ENCODE measurements at places on chromosomes 1 and 21.

- no peak for DNase-seq
These were observed 13.5 kb downstream of the TRABD2B start for GRCh38 chr1:47983691-47984090.

DNA sequence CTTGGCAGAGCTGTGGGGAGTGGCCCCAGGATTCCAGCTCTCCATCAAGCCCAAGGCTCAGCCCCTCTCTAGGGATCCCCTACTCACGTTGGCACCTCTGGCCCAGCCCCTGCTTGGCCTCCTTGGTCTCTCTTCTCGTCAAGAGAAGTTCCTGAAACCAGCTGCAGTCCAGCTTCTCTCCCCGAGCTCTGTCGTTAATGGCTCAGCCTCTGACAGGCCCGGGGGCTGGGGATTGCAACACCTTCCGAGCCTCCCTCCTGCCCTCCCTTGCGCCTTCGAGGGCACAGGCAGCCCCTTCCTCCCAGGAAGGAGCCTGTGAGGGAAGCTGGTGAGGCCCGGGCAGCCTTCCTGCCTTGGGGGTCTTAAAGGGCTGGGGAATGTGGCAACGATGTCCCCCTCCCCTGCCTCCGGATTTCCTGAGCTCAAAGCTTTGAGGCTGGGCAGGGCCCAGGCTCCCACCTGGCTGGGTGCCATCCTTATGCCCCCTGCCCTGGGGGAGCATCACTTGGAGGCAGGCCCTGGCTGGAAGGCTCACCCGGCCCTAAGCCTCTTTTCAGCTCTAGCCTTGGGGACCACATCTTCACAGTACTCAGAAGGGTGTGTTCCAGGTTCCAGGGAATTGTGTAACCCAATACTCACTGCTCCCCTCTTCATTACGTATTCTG is at the start of gene CSF3R:
Gene CSF3R (minus strand): TSS at position 190 of the 665 bp plus-strand sequence. CDS start 3,417 bp downstream, outside the sequence.
- no peak for DNase-seq

GRCh38 chr1:236844499-236845271 is 49.6 kb downstream of the MTR start:
- peak; percentile 56 for DNase-seq

DNA sequence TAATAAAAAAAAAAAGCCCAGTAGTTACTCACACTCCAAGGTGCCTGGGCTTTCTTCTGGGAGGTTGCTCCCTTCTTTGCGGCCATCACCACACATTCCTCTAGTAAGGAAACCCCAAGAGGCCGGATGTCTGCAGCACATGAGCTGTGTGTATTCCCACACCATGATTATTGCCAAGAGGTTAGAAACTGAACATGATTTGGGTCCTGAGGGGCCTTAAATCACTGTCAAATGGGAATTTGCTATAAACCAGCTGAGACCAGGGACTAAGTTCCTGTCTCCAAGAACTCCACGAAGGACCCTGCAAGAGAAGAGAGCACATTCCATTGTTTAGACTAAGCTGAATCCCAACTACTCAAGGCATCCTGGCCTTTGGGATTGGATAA is 85.3 kb upstream of the SSX2IP start:
- DNase-seq = no peak

GRCh38 chr1:35539073-35539823 is 18.0 kb downstream of the KIAA0319L start:
- DNase-seq = no peak

GRCh38 chr1:23673086-23673813 is 18.4 kb upstream of the RPL11 start:
- peak; percentile 19 for DNase-seq

DNA sequence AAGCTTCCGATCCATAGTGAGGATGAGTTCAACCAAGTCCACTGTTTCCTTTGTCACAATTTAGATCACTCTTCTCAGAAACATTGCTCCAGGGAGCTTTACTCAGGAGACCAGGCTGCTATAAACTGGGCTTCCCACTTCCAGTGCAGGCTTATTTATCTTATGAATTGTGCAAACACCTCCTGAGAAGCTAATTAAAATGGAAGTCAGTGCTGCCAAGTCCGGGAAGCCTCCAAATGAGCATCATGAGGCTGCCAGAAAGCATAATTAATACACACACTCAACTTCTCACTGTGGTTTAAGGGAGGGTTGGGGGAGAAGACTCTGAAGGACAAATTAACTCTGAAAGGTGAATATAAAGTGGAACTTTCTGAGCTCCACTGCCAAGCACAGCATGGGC is 145.0 kb upstream of the SGIP1 start:
- DNase-seq = no peak

GRCh38 chr1:174413632-174414031 is 34.1 kb upstream of the GPR52 start:
- DNase-seq = no peak

GRCh38 chr1:74714429-74715235 is 18.2 kb downstream of the CRYZ start:
- no peak for DNase-seq

DNA sequence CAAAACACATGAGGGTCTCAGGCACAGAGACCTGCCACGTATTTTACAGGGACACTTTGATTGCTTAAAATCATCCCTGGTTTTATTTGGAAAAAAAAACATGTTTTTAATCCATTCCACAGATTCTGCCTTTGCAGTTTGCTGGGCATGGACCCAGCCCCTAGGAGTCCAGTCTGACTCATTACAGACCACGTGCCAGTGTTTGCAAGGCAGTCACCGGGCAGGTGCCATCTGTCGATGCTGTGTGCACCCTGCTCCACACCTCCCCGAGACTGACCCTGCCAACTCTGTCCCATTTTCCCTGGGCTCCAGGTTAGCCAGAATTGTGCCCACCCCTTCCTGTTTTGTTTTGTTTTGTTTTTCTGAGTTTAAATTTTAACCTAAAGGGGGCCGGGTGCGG is 148.4 kb upstream of the TMEM51 start:
- DNase-seq = no peak

GRCh38 chr1:113850127-113850796 is 21.2 kb downstream of the PTPN22 start:
- DNase-seq = no peak

GRCh38 chr1:167627865-167628641 is 2.0 kb upstream of the RCSD1 start:
- DNase-seq = no peak

- no peak for DNase-seq
These were observed 827 bp downstream of the FMN2 start for GRCh38 chr1:240092301-240093119.

DNA sequence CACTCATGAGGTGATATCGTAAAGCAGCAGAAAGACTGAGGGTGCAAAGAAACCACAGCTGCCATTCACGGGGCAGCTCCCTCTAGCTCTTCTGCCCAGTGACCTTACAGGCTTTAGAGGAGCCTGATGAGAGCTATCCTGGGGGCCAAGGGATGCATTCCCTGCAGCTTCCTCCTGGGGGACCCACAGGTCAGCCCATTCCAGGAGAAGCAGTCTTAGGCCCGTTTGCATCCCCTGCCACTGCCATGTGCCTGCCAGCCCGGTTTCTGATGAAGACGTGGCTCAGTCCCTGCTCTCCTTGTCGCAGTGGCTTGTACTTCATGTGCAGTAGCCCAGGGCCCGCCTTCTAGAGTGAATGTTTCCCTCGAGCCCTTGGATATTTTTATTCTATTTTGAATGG is 22.8 kb downstream of the ATP5PO start:
- DNase-seq = no peak

GRCh38 chr1:51131185-51131584 is 29.2 kb downstream of the C1orf185 start:
- no peak for DNase-seq

- no peak for DNase-seq
These were observed 2.6 kb downstream of the KRTAP10-6 start for GRCh38 chr21:44589586-44590305.

GRCh38 chr1:174243451-174244000 is 84.2 kb downstream of the RABGAP1L start:
- no peak for DNase-seq

GRCh38 chr1:172751683-172752082 is 92.8 kb downstream of the FASLG start:
- DNase-seq = no peak

DNA sequence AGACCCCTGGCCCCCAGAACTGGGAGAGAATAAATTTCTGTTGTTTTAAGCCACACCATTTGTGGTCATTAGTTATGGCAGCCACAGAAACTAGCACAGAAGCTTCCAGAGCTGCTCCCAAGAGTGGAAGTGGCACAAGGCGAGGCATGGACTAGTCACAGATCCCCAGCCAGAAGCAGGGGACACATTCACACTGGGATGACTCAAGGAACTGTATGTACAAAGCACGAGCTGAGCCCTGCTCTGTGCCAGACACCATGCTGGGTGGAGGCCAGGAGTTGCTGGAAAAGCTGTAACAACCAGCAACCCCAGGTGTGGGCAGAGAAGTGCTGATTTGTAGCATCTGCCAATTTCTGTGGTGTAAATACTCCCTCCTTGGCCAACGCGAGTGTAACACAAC is 55.6 kb downstream of the TCP10L start:
- no peak for DNase-seq

- no peak for DNase-seq
These were observed 15.3 kb downstream of the RAB4A start for GRCh38 chr1:229286099-229286766.

GRCh38 chr21:22871692-22872091 is 1873.5 kb downstream of the NCAM2 start:
- DNase-seq = no peak

DNA sequence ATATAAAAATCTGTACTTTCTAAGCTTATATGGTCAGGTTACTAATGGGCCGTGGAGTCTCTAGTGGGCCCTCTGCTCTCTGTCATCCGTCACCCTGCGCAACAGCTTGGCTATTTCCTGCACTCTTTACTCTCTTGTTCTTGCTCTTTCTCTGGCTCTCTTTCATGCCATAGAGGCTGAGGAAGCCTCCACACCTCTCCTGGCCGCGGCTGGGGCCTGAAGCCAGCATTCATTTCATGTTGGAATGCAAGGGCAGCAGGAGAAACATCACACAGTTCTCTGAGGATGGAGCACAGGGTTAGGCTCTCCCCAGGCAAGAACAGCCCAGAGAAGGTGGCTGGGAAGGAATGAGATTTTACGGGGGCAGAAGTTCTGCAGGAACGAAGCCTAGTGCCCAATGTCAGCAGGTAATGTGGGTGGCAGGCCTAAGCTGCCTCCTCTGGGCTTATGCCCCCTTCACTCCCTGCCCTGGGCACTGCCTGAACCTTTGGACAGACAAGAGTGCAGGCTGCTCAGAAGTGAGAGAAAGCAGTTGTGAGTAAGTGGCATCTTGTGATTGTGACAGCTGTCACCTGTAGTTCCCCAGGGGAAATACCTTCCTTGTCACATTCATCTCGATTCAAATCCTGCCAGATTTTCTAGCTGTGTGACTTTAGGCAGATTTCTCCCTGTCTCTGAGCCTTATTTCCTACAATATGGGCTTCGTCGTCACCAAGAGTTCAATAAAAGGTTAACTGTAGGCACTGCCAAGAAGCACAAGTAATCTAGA is 3.6 kb upstream of the FHAD1 start:
- no peak for DNase-seq

DNA sequence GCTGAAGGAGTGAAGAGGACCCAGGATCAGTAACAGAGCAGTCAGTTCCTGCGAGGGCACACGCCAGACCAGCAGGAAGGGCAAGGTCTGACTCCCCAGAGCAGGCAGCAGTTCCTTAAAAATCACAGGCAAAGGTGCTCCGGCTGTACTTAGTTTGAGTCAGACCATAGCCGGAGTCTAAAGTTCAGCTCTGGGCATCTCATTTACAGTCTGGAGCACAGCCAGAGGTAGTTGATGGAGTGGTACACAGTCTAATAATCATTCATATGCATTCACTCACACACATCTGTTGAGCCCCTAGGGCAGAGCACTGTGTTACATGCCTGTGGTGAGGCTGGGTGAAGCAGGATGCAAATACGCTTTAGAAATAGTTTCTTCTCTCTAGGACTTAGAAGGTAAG is 7.3 kb upstream of the AMIGO1 start:
- no peak for DNase-seq

DNA sequence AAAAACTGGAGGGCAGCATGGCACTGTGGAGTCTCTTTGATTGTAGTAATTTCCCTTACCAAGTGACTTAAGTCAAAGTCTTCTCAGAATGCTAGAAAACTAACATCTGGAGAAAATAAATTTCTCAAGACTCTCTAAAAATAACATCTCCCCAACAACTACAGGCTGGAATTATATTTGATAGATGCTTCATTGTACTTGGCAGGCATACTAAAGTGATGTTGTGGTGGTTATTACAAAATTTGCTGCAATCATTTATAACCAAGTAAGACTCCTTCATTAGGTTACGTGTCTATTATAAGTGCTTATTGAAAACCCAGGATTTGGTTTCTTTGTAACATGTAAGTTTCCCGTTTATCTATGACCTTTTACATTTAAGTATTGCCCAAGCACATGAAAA is 132.9 kb upstream of the NRIP1 start:
- DNase-seq = no peak

DNA sequence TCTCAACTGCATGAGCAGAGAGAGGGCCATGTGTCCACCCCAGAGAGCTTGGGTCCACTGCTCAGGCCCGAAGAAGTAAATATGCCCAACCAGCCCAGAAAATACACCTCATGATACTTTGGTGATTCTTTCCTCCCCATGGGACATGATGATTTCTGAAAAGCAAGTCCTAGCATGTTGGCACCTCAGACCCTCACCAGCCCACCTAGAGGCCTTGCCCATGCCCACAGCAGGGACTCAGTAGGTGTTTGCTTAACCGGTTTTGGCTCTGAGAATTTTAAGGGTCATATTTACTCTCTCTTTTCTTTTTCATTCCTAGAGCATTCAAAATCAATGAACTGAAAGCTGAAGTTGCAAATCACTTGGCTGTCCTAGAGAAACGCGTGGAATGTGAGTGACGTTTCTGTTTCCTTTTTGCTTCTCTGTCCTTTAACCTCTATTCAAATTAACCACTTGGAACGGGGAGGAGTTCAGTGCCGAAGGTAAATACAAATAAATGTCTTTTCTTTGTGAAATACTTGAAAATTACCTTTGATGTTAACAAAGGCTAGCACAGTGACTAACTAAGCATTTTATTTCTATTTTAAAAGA is 79.7 kb downstream of the PDE9A start:
- no peak for DNase-seq

DNA sequence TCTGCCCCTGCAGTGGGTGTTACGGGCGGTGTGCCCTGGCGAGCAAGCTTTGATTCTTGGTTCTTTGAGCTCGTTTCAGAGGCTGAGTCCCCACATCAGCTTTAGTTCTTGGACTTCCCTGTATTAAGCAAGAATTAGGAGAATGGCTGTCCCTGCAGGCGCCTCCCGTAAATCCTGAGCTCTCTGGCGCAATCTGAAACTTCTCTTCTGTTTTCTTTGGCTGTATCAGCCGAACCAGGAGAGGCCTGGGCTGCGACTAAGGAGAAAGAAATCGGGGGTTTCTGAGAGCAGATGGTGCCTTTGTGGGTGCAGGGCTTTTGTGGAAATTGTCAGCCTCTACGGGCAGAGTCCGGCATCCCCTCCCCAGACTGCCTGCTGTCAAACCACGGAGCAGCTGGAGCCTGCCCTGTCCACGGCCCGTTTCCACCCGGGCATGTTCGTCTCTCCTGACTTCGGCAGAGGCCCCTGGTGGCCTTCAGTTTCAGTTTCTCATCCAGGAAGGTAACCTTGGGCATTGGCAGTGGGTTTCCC is 17.9 kb downstream of the CSTB start:
- DNase-seq = peak; percentile 63

- DNase-seq = no peak
These were observed 114.2 kb downstream of the DAB1 start for GRCh38 chr1:57309630-57310029.

Data from skeletal muscle cell (primary cell).